Heart right ventricle (tissue), 16 donors: ENCODE measurements at places on chromosomes 2 and 18.

DNA sequence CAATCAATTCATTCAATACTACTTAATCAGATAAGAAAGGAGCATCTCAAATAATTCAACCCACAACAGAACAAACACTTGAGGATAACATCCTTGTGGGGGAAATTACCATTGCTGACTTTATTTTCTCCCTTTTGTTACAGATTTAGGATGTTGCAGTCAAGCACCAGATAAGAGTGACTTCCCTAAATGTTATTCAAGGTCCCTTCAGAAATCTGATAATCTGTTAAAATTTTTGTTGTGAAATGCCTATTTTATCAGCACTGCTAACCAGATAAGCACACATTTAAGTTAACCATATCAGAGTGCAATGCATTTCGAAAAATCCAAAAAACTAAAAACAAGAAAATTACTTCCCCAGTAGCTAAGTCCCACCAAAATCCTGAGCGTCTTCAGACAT, 33.5 kb downstream of the SUMO1 start:
- H3K27me3 ChIP-seq, result no peaks in the 10 kb centered on the region
- H3K36me3 ChIP-seq, result no peaks in the 10 kb centered on the region
- H3K4me3 ChIP-seq, result no peak overlapping the region
- DNase-seq, result no peak
- H3K4me1 ChIP-seq, result no peaks in the 10 kb centered on the region
- no peak overlapping the region for H3K27ac ChIP-seq

- H3K27ac ChIP-seq, result no peak overlapping the region
- no peak for DNase-seq
Observed at GRCh38 chr2:202521470-202521869, 113.3 kb upstream of the FAM117B start.

GRCh38 chr2:4358837-4359236, 655.5 kb downstream of the DCDC2C start:
- H3K27ac ChIP-seq, result no peak overlapping the region
- H3K36me3 ChIP-seq, result no peaks in the 10 kb centered on the region
- H3K4me1 ChIP-seq, result no peaks in the 10 kb centered on the region
- DNase-seq, result no peak
- no peak overlapping the region for H3K4me3 ChIP-seq
- no peaks in the 10 kb centered on the region for H3K27me3 ChIP-seq

GRCh38 chr2:179626261-179626660, 235.2 kb downstream of the ZNF385B start:
- no peaks in the 10 kb centered on the region for H3K27me3 ChIP-seq
- no peak for DNase-seq
- peaks cover 7% of the 10 kb centered on the region for H3K4me1 ChIP-seq
- no peaks in the 10 kb centered on the region for H3K36me3 ChIP-seq
- no peak overlapping the region for H3K27ac ChIP-seq
- no peak overlapping the region for H3K4me3 ChIP-seq

GRCh38 chr2:232332940-232333259, 45.7 kb upstream of the ALPP start:
- no peaks in the 10 kb centered on the region for H3K27me3 ChIP-seq
- H3K4me3 ChIP-seq, result no peak overlapping the region
- no peak for DNase-seq
- H3K27ac ChIP-seq, result no peak overlapping the region
- H3K4me1 ChIP-seq, result peaks cover 6% of the 10 kb centered on the region

DNA sequence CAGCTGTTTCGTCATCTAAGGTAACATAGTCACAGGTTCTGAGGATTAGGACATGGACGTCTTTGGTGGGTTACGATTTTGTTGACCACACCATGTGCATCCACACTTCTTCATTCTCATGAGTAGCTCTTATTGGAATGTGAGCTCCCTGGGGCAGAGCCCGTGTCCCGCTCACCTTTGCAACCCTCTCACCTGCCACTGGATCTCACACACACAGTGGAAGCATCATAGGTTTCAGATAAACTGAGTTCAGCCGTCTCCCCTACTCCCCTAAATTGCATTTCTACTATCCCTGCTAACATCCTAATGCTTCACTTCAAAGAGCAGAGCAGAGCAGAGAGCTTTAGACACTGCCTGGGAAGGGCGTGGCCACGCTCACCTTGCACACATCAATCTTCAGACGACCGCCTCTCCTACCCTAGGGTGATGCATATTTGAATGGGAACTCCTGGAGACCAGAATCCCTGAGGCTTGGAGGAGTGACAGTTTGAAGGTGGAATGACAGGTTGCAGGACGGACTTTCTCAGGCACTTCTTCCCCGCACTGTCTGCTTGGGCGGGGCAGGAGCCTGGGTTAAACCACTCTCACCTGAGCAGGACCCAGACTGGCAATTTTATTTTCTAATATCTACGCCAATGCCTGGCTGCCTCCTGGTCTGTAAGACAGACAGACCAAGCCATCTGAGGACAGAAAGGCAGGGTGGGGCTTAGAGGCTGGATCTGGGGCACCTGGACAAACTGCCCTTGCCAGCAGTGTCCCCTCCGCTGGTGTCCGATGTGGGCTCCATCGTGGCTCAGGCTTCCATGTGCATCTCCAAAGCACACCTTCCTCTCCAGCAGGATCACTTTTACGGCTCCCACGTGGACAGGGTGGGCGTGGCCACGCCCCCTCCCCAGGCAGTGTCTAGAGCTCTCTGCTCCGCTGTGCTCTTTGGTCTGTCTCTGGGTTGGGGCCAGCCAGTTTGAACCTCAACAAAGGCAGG, 229.5 kb upstream of the COPS8 start:
- peaks cover 4% of the 10 kb centered on the region for H3K4me1 ChIP-seq
- no peak for DNase-seq
- no peaks in the 10 kb centered on the region for H3K27me3 ChIP-seq
- H3K36me3 ChIP-seq, result no peaks in the 10 kb centered on the region
- no peak overlapping the region for H3K4me3 ChIP-seq

- H3K4me1 ChIP-seq, result no peaks in the 10 kb centered on the region
- DNase-seq, result no peak
- H3K36me3 ChIP-seq, result no peaks in the 10 kb centered on the region
- H3K4me3 ChIP-seq, result no peak overlapping the region
- H3K27ac ChIP-seq, result no peak overlapping the region
- H3K27me3 ChIP-seq, result peaks cover 38% of the 10 kb centered on the region
Observed at GRCh38 chr2:221970389-221970788, 328.4 kb downstream of the PAX3 start.

- no peak for DNase-seq
- H3K27ac ChIP-seq, result no peak overlapping the region
- no peak overlapping the region for H3K4me3 ChIP-seq
- no peaks in the 10 kb centered on the region for H3K36me3 ChIP-seq
Observed at GRCh38 chr2:15936277-15937104, 3.9 kb upstream of the MYCN start.

DNA sequence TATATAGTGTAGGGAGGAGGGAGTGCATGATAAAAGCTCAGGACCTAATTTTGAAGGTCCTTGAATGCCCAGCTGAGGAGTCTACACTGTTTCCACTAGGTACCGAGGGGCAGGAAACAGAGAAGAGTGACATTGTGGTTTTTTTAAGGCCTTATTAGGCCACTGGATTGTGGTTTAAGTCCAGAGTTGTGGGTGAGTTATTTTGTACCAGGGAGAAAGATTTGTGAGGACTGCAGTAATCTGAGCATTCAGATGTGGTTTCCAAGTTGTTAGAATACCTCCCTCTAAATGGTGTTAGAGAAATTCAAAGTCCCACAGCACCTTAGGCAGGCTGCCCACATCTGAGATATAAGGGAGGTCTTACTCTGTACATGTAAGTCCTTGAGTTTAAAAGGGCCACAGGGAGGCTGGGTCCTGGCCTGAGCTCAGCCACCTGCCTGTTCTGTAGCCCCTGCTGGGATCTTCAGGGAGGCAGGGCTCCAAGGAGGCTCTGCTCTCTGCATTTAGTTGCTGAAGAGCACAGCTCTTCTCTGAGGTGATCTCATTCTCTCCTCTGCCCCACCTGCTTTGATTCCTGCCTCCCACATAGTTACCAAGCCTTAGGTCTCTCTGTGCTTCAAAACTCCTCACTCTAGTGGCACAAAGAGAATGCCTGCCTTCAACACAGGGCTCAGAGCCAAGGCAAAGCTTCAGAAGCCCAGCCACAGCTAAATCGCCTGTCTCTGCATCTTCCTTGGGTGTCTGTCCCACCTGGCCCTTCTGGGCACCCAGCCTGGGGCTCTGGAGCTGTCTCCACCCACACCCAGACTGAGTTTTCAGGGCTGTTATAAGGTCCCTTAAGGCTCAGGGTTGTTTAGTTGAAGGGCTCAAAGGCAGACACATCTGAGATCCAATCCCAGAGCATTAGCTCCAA, 88.1 kb downstream of the VSNL1 start:
- no peak for DNase-seq
- H3K4me1 ChIP-seq, result no peaks in the 10 kb centered on the region
- H3K36me3 ChIP-seq, result no peaks in the 10 kb centered on the region
- no peak overlapping the region for H3K27ac ChIP-seq

DNA sequence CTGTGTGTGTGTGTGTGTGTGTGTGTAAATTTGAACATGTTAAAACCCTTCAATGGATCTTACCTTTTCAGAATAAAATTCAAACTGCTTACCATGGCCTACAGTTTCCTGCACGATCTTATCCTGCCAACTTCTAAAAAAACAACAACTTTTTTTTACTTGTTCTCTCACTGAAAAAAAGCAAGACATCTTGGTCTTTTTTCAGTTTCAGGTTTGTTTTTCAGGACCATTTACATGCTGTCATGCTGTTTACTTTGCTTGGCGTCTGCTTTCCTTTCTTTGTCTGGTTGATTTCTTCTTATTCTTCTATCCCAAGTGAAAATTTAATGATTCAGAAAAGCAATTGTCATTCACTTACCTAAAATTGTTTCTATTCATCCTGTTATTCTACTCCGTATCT, 286.3 kb upstream of the TMEFF2 start:
- H3K27ac ChIP-seq, result no peak overlapping the region
- no peaks in the 10 kb centered on the region for H3K4me1 ChIP-seq
- H3K4me3 ChIP-seq, result no peak overlapping the region
- H3K36me3 ChIP-seq, result no peaks in the 10 kb centered on the region
- no peak for DNase-seq
